ENCODE measurements at places on chromosomes 7 and 10.

DNA sequence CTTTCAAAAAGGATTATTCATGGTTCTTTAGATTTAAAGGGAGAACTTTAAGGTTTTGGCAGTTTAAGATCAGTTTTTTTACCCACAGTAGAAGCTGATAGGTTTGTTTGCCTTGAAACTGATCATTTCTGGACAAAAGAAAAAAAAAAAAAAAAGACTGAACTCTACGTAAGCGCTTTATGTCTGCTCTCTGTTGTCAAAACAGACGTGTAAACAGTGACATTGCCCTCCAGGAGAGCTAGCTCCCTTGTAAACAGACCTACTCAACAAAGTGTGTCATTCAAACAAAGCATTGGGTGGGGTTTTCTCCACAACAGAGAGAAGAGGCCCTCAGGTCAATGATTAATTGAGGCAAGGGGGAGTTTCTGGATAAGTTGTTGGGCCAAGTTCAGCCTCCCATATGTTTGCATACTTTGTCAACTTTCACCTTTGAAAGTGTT lies 568.1 kb upstream of the LRRN3 start:
- DNase-seq = no peak

DNA sequence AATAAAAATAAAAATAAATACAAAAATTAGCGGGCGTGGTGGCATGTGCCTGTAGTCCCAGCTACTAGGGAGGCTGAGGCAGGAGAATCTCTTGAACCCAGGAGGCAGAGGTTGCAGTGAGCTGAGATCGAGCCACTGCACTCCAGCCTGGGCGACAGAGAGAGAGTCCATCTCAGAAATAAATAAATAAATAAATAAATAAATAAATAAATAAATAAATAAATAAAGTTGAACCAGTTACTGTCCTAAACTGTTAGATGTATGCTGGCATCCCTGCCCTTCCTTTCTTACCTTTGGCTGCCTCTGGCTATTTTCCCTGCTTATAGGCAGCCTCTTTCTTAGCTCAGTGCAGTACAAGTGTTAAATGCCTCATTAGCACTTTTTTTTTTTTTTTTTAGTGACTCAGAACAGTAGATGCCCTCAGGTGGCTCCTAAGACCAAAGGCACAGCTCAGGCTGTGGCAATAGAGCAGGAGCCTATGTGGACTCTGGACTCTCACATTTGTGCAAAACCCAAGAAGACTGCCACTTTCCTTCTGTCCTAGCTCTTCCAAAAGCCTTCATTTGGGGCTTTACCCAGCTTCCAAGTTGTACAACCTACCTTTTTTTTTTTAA lies 30.6 kb upstream of the CABCOCO1 start:
- DNase-seq = no peak

GRCh38 chr7:11570922-11571550 lies 261.0 kb downstream of the THSD7A start:
- DNase-seq = no peak

DNA sequence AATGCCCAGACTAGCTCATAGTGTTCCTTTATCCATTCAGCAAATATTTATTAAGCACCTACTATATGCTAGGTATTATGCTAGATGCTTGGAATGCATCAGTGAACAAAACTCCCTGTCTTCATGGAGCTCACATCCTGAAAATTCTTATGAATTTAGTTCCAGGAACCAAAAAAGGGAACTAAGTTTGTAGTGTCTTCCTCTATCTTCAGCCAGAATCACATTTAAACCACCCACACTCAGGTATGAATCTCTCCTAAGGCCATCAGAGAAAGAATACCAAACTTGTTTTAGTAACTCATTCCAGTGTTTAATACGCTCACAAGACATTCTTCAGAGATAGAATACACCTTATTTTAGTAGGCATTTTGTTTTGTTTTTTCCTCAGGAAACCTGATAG lies 10.1 kb upstream of the EGR2 start:
- DNase-seq = no peak

- peak; percentile 85 for DNase-seq
Observed at GRCh38 chr7:6015917-6016652, 7.0 kb downstream of the AIMP2 start.
